ENCODE measurements at places on chromosomes 12 and 14.
A peak's percentile ranks its signal among the peaks of the same experiment; 100 is the strongest.

DNA sequence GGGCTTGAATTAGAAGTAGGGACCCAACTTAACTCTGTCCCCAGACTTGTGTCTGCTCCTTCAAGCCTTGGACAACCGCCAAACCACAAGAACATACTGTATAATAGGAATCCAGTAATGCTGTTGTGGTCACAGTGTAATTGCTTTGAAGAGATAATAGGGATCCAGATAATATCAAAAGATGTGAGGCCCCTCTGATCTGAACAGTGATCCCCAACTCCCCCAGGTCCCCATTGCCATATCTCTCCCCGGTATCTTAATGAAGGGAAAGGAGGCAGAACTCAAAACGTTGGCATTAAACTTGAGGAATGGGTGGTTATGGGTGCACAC, 8.5 kb upstream of the PLEKHH1 start:
- DNase-seq = no peak

DNA sequence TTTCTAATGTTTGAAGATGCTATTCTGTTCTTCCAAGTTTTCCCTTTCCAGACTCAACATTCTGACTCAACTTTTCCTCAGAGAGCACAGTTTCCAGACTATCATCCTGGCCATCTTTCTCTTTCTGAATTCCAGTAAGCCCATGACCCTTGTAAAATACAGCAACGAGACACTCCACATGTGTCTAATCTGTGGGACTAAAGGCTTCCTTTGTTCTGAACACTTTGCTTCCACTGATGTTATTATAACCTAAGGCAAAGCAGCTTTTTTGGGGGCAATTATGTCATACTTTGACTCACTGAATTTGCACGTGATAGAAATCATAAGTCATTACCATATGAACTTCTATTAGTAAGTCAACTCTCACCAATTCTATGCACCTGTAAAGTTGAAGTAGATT, 6.3 kb upstream of the ART4 start:
- no peak for DNase-seq

GRCh38 chr14:61026526-61026925, 45.5 kb downstream of the SLC38A6 start:
- DNase-seq = no peak

DNA sequence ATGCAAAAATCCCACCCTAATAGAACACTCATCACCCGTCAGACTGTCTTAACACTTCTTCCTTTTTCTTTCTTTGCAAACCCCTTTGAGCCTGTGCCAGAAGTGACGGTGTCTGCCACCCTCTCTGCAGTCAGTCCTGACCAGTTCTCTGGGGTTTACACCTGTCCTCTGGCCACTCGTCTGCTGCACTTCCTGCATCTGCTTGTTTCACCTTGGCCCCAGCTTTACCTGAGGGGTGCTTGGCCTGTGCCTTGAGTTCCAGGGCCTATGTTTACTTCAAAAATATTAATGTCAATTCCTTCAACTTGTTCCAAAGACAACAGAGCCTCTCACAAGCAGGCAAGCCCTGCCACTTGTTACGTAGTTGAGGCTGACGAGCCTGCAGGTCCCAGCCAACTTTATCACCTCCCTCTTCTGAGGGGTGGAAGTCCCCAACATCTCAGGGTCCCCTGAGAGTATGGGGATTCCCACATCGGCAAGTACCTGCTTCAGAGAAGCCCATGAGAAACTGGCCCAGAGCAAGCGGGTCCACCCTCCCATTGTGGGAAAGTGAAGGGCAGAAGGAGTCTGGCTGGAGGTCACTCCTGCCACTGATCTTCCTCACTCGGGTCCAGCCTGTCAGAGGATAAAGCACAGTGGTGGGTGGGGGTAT, 205.4 kb downstream of the DAD1 start:
- DNase-seq = no peak

DNA sequence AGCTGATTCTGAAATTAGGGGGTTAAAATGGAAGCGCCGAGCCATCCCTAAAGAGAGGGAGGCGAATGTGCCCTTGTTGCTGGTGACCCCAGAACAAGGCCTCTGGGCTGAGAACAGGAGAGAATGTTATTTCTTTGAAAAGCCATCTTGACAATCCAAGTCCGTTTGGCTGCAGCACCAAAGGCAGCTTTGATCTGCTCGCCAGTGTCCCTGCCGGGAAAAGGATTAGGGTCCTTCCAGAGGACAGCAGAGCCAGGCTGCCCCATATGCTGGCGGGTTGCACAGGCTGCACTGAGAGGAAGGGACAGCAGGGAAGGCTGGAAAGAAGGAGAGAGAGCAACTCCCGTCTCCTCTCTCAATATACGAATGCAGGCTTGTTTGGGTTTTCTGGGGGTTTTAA, 141.7 kb downstream of the TMEM132C start:
- DNase-seq = no peak

GRCh38 chr14:79661752-79662151, 549.6 kb downstream of the DIO2 start:
- no peak for DNase-seq

DNA sequence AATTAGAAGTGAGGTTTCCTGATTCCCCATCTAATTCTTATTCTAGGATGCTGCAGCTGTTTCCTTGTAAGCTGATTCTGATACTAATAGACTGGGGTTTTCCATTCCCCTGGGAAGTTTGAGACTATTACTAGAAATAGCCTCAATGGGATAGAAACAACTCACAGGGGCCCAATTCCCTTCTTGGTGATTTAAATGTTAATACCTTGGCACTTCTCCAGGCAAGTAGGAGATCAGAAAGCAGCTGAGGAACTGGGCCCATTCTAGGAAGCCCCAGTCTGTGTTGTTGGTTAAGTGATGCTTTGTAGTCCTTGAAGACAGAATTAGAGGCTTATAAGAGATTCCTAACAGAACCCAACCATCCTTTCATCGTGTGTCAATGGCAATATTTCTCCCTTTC, 407.0 kb upstream of the SEL1L start:
- no peak for DNase-seq

- DNase-seq = no peak
Observed at GRCh38 chr12:12538535-12538934, 24.1 kb downstream of the DUSP16 start.

DNA sequence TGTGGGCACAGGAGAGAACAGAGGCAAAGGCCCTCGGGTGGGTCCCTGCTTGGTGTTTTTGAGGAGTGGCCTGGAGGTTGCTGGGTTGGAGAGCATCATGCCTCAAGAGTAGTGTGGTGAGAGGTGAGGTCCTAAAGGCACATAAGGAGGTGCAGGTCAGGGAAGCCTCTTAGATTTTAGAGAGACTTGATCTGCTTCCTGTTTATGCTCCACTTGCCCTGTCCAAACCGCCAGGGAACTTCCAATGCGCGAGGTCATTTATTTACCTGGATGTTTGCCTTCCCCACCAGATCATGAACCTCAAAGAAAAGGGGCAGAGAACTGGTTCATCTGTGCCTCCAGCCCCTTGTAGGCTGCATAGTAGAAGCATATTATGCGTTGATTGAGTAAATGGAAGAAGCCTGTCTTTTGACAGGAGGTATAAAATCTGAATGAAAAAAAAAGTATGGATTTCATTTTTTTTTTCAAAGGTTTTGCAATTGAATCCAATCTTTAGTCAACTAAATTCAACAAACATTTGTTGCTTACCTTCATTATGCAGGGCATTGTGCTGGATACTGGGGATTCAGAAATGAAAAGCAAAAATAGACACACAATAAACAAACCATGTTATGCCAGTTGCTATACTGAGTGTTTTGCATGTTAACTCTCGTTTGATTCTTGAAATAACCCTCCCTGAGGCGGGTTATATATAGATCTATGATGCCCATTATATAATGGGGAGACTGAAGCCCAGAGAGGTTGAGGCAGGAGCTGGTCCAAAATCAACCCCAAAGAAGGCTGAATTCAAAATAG, 485.2 kb downstream of the VRK1 start:
- no peak for DNase-seq

DNA sequence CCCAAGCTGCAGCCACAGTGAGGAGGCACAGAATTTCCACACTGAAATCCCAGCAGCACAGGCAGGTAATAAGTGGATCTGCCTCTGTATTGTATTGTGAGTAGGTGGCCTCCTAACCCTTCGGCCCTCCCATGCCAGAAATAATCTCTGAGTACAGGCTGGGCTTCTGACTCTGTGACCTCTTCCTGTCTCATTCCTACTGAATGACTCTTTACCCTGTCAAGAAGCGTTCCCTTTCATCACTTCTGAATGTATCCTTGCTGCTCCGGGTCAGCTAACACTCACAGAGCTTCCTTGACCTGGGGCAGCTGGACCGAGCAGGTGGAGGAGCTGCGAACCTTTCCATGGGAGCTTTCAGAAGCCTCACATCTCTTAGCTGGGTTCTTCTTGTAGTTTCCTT, 119.6 kb downstream of the SLC8A3 start:
- no peak for DNase-seq

GRCh38 chr12:139585-139984, 73.0 kb downstream of the IQSEC3 start:
- no peak for DNase-seq

- DNase-seq = no peak
Observed at GRCh38 chr14:30214014-30214413, 286.4 kb upstream of the PRKD1 start.

- no peak for DNase-seq
Observed at GRCh38 chr12:13770576-13770975, 210.8 kb downstream of the GRIN2B start.

DNA sequence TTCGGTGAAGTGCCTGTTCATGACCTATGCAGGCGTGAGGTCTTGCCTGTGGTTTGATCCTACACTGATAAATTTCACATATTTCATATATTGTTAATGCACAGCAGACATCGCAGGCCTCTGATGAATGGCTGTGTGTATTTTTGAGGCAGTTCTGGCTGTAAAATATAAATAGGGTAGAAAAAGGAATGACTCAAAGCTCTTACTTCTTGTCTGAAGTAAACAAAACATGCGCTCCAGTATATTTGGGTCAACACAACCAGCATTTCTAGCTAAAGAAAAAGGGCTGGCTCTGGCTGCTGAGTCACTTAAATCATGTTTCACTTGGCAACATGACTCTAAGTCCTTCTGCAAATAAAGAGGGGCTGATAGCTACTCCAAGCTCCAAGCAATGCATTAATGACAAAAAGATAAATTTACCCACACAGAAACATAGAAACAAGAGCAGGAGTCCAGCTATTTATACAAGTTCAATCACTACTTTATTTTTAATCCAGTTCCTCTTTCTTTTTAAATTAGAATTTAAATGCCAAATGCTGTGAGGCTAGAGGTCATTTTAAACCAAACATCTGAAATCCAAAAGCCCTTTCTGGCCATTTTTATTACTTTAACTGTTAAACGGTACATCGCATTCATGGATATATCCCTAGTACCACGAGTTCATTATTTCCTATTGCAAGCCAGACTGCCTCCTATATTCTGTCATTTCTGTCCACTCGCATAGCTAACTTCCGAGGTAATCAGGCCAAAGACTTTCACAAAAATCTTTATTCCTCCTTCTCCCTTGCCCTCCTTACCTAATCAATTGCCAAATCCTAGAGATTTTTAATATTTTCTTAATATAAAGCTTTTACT, 54.3 kb upstream of the TMCC3 start:
- no peak for DNase-seq

DNA sequence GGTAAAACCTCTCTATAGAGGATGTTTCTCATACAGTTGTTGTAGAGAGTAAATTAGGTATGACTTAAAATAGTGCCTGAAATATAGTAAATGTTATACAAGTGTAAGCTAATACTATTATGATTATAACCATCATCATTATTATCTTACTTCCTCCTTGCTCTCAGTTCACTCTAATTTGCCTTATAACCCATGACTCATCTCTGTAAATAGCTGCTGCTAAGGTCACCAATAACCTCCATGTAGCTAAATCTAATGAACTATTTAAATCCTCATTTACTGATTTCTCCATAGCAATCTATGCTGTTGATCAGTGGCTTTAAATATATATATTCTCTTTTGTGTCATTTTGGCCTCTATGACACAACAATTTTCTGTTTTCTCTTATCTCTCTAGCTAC, 109.6 kb downstream of the RMST start:
- no peak for DNase-seq

DNA sequence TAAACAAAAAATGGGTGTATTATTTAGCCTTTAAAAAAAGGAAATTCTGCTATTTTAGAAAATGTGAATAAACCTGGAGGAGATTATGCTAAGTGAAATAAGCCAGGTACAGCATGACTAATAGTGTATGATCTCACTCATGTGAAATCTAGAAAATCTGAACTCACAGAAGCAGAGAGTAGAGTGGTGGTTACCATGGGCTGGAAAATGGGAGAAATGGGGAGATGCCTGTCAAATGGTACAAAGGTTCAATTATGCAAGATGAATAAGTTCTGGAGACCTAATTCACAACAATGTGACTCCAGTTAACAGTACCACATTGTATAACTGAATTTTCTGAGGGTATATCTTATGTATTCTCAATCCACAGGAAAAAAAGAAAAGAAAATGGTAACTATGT, 17.4 kb upstream of the LEMD3 start:
- no peak for DNase-seq

GRCh38 chr12:108234158-108234557, 105.0 kb downstream of the CMKLR1 start:
- peak; percentile 19 for DNase-seq

DNA sequence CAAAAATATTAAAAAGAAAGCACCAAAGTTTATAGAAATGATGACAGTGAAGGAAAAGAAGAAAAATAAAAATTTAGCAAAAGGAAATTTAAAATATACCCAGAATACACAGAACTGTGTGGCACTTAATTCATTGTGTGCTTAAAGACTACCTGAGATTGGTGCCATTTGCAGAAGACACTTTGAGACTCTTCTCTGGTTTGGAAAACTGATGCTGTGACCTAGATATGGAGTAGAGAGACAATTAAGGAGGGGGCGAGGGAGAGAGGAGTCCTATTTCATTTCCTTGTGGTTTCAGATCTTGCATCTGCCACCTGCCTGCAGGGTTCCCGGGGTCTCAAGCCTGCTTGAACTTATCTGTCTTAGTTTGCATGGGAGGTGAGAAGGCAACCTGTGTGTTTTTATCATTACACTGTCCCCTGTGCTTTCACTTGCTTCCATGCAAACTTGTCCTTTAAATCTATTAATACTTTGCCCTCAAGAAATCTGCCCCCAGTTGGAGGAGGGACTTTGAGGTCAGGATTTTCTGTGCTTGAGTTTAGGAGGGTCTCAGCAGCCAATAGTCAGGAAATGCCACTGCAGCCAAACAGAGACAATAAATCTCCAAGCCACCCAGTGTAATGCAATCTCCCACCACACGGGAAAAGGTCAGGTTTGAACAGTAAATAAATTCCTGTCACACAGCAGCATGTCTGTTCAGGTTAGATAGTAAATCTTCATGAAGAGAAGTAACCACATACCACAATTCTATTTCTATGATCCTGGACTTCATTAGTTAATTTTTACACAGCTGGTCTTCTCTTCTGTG, 119.4 kb downstream of the CAND1 start:
- DNase-seq = no peak

GRCh38 chr12:65742018-65743010, 82.0 kb upstream of the HMGA2 start:
- DNase-seq = no peak

Measured in SW 1271 (cell line).